Hepatocyte (in vitro differentiated cells): ENCODE measurements at places on chromosomes 12 and 14. TPM values are rescaled to one million over a fixed set of nuclear protein-coding genes. Genes with fewer than 3 reads are reported as not detected.

- no peak for DNase-seq
Measured at GRCh38 chr12:130070126-130070611, 92.1 kb upstream of the FZD10 start.

- DNase-seq = no peak
Measured at GRCh38 chr14:102911991-102912761, 10.3 kb upstream of the AMN start.

GRCh38 chr12:54387114-54387467 lies 2.6 kb upstream of the ZNF385A start:
- DNase-seq = no peak

DNA sequence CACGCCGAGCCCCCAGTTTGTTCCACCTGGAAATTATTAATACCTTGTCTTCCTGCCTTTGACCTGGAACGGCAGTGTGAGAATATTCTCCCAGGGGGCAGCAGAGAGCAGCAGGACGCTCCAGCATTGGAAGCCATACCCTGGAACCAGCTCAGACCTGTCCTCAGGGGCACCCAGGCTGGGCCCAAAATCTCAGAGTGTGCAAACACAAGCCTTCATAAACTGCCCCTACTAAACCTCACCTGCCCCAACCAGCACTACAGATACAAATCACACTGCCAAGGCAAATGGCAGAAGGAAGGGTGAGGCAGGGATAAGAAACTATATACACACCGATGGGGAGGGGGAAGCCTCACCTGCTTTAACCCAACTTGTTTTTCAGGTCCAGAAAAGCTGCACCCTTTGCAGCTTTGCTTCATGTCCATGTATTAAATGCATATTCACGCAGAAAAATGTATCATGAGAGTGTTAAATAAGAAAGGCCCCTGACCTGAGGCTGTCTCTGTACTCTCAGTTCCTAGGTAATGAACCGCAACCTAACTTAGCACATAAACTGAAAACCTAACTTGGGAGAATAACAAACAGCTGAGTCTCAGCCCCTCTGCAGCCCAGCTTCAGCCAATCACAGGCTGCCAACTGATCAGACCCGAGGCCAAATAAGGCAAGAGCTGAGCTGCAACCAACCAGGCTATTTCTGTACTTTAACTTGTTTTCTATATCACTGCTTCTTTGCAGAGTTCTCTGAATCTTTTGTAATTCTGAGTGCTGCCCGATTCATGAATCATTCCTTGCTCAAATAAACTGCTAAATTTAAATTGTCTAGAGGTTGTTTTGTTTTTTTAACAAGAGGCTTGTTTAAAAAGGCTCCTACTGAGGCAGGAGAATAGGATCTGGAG lies 130.1 kb downstream of the SPTSSA start:
- peak; percentile 79 for DNase-seq

DNA sequence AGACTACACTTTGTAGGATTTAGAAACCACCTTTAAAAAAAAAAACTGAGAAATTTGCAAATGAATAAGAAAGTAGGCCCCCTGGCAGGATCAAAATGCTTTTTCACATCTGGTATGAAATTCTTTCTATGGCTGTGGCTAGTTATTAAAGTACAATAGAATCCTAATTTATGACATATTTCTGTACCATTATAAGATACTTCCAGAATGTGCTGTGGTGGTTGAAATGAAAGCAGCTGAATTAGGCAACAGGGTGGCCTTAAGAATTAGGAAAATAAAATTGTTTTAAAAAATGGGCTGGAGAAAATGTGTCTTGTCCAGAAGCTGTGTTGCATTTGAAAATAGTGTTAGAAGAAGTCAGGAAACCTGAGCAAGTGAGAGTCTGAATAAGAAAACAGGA lies 85.9 kb upstream of the PDE3A start:
- DNase-seq = no peak

DNA sequence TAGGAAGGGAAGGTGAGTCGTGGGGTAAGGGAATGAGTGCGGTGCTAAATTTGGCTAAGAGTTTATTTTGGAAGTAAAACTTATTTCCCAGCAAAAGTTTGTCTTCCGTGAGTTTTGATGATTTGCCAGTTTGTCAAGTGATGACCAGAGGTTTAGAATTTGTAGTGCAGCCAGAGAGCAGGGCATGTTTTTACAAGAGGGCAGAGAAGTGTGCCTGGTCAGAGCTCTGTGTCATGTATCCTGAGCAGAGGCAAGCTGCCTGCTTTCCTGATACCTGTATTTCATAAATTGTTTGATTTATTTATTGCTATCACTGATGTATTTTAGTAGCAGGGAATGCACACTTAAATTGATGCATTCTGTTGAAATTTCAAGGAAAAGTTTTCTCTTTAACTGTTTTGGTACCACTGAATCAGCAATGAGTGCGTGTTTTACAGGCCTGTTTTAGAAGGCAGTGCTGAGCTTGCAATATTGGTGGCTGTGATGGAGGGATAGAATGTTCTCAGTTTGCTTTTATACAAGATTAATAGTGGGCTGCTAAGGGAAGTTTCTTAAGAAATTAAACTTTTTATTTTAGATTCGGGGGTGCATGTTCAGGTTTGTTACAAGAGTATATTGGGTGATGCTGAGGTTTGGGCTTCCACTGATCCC lies 19.7 kb upstream of the RD3L start:
- DNase-seq = no peak

DNA sequence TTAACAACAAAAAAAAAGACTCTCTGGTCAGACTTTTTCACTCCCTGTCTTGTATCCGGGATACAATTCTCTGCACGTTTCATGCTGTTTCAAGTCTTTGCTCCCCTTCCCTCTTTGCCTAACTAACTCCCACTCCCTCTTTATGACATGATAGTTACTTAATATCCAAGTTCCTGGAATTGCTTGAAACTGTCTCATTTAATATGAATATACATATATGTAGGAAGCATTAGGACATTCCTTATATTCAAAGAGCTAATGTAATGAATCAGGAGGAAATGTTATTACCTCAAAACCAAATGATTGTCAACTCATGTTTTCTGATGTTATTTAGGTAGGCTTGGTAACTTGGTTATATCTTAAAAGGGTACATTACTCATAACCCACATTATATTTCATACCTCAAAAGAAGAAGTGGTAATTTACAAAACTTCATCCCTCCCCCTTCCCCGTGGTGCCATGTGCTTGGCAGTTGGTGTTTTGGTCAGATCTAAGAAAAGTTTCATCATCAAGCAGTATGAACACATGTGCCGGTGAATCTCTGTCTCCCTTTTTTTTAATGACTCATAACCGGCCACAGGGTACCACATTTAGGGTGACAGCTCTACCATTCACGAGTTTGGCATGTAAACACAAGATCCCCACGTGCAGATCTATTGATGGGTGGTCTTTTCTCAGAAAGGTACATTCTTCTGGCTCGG lies 56.5 kb downstream of the HCAR2 start:
- no peak for DNase-seq

GRCh38 chr12:39586816-39587215 lies 32.8 kb downstream of the ABCD2 start:
- DNase-seq = peak; percentile 3

DNA sequence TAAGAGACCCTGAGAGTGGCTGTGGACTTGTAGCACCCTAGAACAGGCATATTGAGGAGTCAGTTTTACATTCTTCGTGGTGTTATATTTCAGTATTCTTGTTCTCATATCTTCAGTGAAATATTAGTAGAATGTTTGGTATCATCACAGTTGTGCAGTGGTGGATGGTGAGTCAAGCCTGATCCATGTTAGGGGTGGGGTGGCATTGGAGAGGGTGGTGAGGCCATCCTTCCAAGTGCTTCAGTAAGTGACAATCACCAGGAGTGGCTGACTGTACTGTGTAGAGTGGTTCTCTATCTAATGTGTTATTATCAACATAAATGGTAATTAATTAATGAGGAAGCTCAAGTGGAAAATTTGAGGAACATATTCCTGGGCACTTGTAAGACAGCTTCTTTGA lies 197.7 kb upstream of the SLC16A7 start:
- DNase-seq = no peak

DNA sequence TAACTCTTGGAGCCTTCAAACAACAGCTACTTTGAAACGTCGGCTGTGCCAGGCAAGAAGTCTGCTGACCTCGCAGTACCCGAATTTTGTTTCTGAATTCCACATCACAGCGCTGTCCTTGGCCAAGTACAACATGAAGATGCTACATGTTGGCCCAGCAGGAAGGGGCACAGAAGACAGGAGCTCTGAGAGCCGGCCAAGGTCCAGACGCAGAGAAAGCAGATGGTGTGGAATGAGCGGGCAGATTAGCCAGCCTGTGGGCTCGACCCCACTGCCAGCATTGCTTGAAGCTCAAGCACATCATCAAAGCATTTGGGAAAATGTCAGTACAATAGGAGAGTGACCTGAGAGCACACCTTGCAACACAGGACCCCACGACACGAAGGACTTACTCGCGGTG lies 64.5 kb downstream of the FZD10 start:
- DNase-seq = no peak

DNA sequence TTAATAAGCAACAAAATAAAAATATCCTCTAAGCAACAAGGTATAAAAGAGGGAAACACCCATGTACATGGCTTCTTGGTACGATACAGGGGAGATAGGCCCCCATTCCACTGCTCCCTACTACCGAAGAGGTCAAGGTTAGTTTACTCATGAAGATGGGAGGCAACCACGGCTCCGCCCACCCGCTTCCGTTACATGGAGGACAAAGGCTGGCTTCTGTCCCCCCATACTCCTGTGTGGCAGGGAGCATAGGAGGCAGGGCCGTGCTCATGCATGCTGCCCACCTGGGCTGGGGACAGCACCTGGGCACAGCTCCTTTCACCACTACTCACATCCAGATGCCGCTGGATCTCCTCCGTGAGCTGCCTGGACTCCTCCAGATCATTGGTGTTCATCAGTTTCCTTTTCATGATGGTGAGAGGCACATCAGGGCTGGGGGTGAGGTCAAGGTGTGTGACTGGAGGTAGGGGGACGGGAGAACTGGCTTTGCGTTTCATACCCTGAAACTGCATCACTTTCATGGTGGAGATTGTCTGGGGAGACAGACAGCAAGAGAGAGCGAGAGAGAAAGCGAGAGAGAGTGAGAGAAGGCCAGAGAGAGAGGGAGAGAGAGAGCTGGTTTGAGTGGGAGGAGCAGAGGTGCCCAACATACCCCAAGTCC lies 39.0 kb downstream of the LGMN start:
- no peak for DNase-seq

CD69 gene
- polyA plus RNA-seq = 0.57 TPM in 1 of 2 replicates, not detected in the other

ANKRD13A gene
- 13.2 and 14.3 TPM in 2 replicates for polyA plus RNA-seq
